Heart left ventricle (tissue), 16 donors: ENCODE measurements at places on chromosomes 16 and 17. TPM values are rescaled to one million over a fixed set of nuclear protein-coding genes. Genes with fewer than 3 reads are reported as not detected.

KRTAP9-4 gene
- total RNA-seq, result not detected

TMC7 gene
- 2.2 TPM for total RNA-seq

KRT12 gene
- total RNA-seq, result not detected

CDYL2 gene
- 3.6 TPM for total RNA-seq

ALDH3A2 gene
- 68.4 TPM for total RNA-seq

HOXB8 gene
- total RNA-seq, result not detected

SDR42E1 gene
- total RNA-seq, result 1.2 TPM

CCL3 gene
- total RNA-seq, result 0.37 TPM

TMEM106A gene
- total RNA-seq, result 1.9 TPM

EME2 gene
- 4.2 TPM for total RNA-seq

TAT gene
- 0.05 TPM for total RNA-seq

HOXB7 gene
- total RNA-seq, result not detected

SUZ12 gene
- total RNA-seq, result 13.4 TPM

C17orf58 gene
- 7.4 TPM for total RNA-seq

CCL4L2 gene
- total RNA-seq, result not detected

KRTAP4-1 gene
- total RNA-seq, result not detected

MYO15A gene
- total RNA-seq, result 0.35 TPM

CIAO2B gene
- 150 TPM for total RNA-seq

CRISPLD2 gene
- total RNA-seq, result 12.7 TPM

TBC1D3H gene
- total RNA-seq, result not detected

DNAI2 gene
- not detected for total RNA-seq

FN3K gene
- 121 TPM for total RNA-seq

DRC3 gene
- 0.42 TPM for total RNA-seq

CES3 gene
- total RNA-seq, result 0.51 TPM

MT3 gene
- total RNA-seq, result 3.3 TPM

CD300A gene
- 1.6 TPM for total RNA-seq

TMEM114 gene
- total RNA-seq, result not detected

TP53I13 gene
- total RNA-seq, result 42.7 TPM

ENPP7 gene
- total RNA-seq, result not detected

TMEM98 gene
- total RNA-seq, result 11.3 TPM

CCDC200 gene
- not detected for total RNA-seq

KNOP1 gene
- total RNA-seq, result 11.5 TPM

CCL18 gene
- total RNA-seq, result 4.1 TPM

CHD9NB gene
- total RNA-seq, result 0.39 TPM

YPEL2 gene
- 65.5 TPM for total RNA-seq

COX4I1 gene
- total RNA-seq, result 1,980 TPM

CCL2 gene
- total RNA-seq, result 54.4 TPM

MYH1 gene
- total RNA-seq, result not detected

PRSS33 gene
- total RNA-seq, result not detected

PIPOX gene
- 2.1 TPM for total RNA-seq

CD68 gene
- 324 TPM for total RNA-seq

KRTAP9-3 gene
- total RNA-seq, result not detected

TMEM231 gene
- total RNA-seq, result 4.6 TPM

MRPL58 gene
- total RNA-seq, result 60.9 TPM

OVCA2 gene
- total RNA-seq, result 19.1 TPM

VTN gene
- 120 TPM for total RNA-seq

CCL4 gene
- 1.0 TPM for total RNA-seq

GRIN2C gene
- 0.40 TPM for total RNA-seq

TMIGD1 gene
- not detected for total RNA-seq

KRT28 gene
- total RNA-seq, result not detected

PPP1R27 gene
- total RNA-seq, result not detected

IRX5 gene
- 9.9 TPM for total RNA-seq

RAMP2 gene
- total RNA-seq, result 54.8 TPM
